Caki2 (cell line): ENCODE measurements at places on chromosomes 5 and 9. TPM values are rescaled to one million over a fixed set of nuclear protein-coding genes. Genes with fewer than 3 reads are reported as not detected.

The KIF4B gene
- total RNA-seq = not detected in 2 replicates

The TRIM36 gene
- 0.46 and 1.0 TPM in 2 replicates for total RNA-seq

The ARHGEF39 gene
- total RNA-seq = 7.8 and 10.4 TPM in 2 replicates

The PKD2L2 gene
- total RNA-seq = not detected in 2 replicates

The GABRA1 gene
- total RNA-seq = not detected in 2 replicates

The ANAPC2 gene
- total RNA-seq = 38.2 and 94.6 TPM in 2 replicates

The TRAF1 gene
- 4.3 and 5.0 TPM in 2 replicates for total RNA-seq

The SPATA31D4 gene
- not detected in 2 replicates for total RNA-seq

DNA sequence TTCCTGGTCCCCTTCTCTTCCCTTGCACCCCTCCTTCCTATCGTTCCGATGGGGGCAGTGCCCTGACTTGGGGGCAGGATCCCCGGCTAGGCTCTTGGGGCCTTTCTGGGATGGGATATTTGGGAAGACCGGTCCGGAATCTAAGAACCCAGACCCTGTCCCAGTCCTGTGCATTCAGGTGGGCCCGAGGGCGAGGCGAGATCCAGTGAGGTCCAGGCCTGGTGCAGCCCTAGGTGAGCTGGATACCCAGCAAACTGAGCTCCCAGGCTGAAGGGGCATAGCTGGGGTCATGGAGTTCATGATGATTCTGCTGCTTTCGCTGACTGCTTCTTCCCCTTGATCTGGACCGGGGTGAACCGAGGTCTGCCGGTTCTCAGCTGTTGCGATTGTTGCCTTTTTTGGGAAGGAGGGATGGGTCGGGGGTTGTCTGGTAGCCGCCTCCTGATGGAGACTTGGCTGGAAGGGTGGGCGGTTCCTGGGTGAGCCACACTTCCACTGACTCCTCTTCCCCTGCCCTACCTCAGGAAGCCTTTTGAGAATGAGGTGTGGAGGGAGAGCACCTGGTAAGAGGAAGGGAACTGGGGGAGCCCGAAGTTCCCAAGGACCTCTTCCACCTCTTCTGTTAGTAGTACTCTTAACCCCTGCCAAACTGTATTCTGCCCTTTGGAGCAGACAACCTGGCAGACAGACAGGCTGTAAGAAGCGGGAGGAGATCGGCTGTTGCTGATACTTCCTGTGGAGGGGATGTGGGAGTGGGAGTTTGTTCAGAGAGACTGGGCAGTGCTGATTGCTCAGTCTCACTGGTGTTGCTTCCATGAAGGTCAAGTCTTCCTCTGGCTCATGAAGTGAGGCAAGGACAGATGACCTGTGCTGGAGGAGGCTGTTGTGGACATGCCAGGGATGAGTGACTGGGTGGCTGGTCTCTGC lies 1.0 kb downstream of the LRRC8A start:
- DNase-seq = peak; percentile 14

GRCh38 chr5:96243203-96243602 lies 189.8 kb downstream of the PCSK1 start:
- no peak for DNase-seq

- DNase-seq = no peak
These were observed 20.9 kb downstream of the NDUFA8 start for GRCh38 chr9:122138560-122139268.

- DNase-seq = no peak
These were observed 5.1 kb upstream of the SEPTIN8 start for GRCh38 chr5:132782101-132782500.

DNA sequence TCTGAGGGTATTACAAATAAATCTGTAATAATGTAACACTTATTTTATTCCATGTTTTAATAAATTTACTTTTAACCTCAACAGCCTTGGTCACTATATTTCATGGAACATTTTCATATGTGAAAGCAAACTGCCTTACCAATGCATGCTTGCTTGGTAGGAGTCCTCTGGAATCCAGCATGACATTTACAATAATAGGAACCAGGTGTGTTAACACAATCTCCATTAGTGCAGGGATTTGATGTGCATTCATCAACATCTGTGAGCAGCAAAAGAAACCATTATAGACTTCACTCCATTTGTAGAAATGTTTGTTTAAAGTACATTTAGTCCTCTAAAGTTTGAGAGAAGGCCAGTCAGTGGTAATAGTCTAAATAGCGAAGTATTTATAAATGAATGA lies 159.4 kb downstream of the FBN2 start:
- DNase-seq = no peak

- DNase-seq = no peak
These were observed 497.5 kb upstream of the RGMB start for GRCh38 chr5:98275980-98276379.

DNA sequence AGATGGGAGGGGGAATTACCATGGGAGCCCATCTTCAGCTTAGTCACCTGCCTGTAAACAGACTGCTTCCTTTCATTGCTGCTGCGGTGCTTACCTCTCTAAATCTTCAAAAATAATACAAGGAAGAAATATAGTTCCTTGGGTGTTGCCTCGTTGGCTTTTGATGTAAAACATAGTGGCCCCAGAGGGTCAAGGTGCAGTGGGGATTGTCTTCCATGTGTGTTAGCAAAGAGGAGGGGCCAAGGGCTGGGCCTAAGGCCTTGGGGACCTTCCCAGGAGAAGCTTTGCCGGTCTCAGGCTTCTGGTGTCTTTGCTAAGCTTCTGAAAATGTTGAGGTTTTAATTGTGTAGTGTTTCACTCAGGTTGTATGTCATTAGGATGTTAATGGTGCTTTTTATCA lies 90.0 kb downstream of the PDE8B start:
- DNase-seq = no peak

DNA sequence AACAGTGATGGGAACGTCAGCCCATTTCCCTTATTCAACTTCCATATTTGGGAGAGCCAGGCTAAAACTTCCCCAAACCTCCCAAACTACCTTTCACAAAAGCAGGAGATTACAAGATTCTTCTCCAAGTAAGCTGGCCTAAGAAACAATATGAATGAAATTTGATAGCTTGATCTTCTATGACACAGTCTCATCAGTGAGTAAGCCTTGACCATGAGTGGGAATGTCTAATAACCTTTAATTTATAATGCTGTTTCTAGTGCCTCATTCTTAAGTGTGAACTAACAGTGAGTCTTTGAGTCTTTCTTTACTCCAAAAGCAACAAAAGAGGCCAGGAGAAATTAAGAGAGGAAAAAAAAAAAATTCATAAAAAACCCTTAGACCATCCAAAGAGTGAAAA lies 1379.9 kb downstream of the EFNA5 start:
- DNase-seq = no peak

DNA sequence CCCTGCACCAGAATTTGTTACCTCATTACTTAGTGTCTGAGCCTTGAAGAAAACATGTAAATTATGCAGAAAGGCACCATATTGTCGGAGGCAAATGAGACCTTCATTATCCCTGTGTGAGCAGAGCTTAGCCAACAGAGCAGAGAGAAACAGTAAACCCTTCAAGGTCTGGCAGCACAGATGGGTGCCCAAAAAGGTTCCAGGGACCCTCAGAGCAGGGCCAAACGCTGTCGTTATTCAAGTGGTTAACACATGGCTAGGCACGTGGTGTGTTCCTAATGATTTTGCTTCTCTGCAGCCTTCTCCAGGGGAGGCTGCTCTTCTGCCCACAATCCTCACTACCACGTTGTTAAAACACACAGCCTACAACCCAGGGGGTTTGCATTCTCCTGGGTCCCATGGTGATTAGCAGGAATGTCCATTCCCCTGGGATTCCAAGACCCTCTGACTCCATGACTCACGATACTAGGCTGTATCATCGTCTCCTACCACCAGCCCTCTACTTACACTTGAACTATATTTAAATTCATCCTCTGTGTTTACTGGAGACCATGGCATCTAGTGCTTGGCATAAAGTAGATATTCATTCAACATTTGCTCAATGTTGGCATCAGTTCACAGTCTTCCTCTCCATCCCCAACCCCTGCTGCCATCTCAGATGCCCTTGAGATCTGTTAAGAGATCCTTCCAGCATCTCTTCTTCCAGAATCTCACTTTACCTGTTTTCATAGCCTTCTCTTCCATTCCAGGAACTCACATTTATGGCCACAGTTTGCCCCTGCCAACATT lies 174.5 kb upstream of the RAD23B start:
- DNase-seq = no peak

GRCh38 chr5:82023644-82024043 lies 51.8 kb downstream of the ATG10 start:
- DNase-seq = no peak

DNA sequence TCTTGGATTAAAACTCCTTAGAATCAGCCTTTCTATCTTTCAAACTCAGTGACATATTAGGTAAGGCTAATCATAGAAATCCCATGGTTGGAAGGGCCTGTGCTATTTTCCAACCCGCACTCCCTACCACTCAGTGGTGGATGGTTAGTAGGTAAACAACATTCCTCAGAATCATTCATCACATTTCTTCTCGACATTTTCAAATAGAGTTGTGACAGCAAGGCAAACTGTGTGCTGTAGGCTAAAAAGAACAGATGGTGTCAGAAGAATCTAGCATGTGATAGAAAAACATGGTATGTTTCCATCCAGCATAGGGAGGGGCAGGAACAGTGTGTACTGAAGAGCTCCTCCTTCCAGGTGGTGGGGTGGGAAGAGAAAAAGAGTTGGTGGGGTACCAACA lies 227.3 kb upstream of the NMUR2 start:
- peak; percentile 19 for DNase-seq

- DNase-seq = no peak
These were observed 44.1 kb downstream of the TJP2 start for GRCh38 chr9:69218166-69218565.

DNA sequence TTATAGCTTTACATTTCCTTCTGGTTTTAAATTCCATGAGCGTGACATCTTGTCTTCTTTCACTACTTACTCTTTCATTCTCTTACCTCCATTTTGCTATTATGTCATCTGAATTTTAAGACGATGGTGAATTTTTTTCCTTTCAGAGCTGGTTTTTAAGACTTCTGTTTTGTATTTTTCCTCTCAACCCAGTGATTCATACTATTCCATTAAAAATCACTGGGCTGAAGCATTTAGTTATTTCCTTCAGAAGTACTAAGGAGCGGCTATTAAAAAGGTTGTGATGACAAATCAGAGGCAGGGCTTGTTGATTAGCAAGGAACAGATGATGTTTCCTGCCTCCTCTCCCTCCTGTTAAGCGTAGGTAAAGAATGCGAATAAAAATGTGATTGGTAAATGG lies 16.5 kb downstream of the AGXT2 start:
- DNase-seq = peak; percentile 16

DNA sequence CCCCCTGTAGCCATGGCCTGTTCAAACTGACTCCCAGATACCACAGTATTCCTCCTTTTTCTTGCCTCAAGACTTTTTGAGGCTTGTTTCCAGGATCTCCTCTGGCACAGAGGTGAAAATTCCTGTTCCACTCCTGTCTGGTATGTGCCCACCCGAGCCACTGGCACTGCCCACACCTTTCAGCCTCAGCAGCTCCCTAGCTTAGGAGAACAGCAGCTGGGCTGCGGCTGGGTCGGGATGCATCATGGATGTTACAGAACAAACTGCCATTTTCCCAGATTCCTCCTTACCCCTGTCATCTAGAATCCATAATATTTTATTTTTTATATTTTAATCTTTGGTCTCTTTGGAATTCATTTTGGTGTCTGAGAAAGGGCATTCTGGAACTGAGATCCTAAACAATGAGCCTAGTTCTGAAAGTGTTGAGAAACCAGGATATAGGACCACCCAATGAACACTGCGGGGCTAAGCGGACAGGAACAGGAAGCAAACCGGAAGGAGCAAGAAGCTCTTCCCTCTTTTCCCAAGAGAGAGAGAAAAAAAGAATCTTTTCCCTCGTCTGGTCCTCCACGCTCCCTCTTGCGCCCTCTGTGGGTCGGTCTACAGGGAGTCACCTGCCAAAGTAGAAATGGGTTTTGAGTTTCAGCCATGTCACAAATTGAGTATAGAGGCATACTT lies 12.5 kb downstream of the OR2S2 start:
- no peak for DNase-seq

GRCh38 chr5:154273963-154274827 lies 83.7 kb downstream of the GALNT10 start:
- no peak for DNase-seq

GRCh38 chr9:128718475-128718874 lies 5.5 kb downstream of the ZDHHC12 start:
- no peak for DNase-seq

DNA sequence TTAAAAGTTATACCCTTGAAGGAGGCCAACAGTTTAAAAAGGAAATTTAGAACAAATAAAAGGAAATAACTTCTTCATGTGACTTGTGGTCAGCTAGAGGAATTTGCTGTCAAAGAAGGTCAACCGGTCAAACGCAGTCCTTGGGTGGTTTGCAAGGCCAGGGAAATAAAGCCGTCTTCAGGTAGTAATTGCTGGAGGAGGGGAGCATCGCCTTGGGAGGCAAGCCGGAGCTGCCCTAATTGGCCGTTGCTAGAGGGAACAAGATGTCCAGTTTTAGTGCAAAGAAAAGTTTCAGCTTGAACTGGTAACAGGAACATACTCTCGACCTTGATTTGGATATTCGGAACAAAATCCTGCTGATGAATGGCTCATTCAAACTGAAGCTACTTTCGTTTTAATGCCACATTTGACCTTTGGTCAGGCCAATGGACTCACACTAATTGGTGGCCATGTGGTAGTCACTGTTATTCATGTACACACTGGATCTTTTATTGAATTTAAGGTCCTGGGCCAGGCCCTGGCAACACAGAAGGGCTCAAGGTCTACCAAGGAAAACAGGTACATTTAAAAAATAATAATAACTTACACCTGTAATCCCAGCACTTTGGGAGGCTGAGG lies 47.0 kb upstream of the MYO10 start:
- peak; percentile 59 for DNase-seq

DNA sequence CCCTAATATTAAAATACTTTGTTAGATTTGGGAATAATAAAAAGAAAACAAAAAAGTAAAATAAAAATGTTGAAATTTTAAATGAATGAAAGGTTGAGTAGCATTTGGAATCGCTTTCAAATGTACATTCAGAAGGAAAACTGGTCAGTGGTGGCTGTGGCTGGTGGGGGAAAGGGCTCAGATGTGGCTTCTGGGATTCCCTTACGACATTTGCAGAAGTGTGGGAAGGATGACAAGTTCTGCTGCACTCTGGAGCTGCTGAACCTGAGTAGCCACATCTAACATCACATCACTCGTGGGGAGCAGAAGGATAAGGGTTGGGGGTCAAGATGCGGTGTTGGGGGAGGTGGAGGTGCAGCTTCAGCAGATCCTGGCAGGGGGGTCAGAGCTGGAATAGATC lies 25.6 kb upstream of the CAST start:
- no peak for DNase-seq

- DNase-seq = no peak
These were observed 5.0 kb downstream of the CDC42SE2 start for GRCh38 chr5:131268758-131269370.
